ENCODE measurements at places on chromosomes 6 and 20. TPM values are rescaled to one million over a fixed set of nuclear protein-coding genes. Genes with fewer than 3 reads are reported as not detected.

GRCh38 chr6:163756079-163756478, 341.6 kb downstream of the QKI start:
- H3K27ac ChIP-seq, result no peak overlapping the region
- H3K36me3 ChIP-seq, result peaks cover 9% of the 10 kb centered on the region
- DNase-seq, result no peak
- H3K27me3 ChIP-seq, result peaks cover 5% of the 10 kb centered on the region
- no peak overlapping the region for H3K4me3 ChIP-seq
- H3K4me1 ChIP-seq, result peaks cover 39% of the 10 kb centered on the region

- H3K27me3 ChIP-seq, result no peaks in the 10 kb centered on the region
- no peaks in the 10 kb centered on the region for H3K4me1 ChIP-seq
- H3K36me3 ChIP-seq, result peaks cover 7% of the 10 kb centered on the region
- H3K27ac ChIP-seq, result no peak overlapping the region
- no peak overlapping the region for H3K4me3 ChIP-seq
Observed at GRCh38 chr6:161393839-161394364, 120.0 kb upstream of the AGPAT4 start.

GRCh38 chr20:48788486-48789072, 39.2 kb downstream of the PREX1 start:
- H3K36me3 ChIP-seq, result no peaks in the 10 kb centered on the region
- H3K4me1 ChIP-seq, result peaks cover 22% of the 10 kb centered on the region
- no peak for DNase-seq
- H3K27ac ChIP-seq, result no peak overlapping the region
- H3K27me3 ChIP-seq, result no peaks in the 10 kb centered on the region

The KHDC1 gene
- total RNA-seq, result 7.7 TPM

GRCh38 chr20:61900011-61900944, 165.4 kb downstream of the TAF4 start:
- no peak for DNase-seq
- no peak overlapping the region for H3K27ac ChIP-seq
- no peaks in the 10 kb centered on the region for H3K36me3 ChIP-seq
- H3K4me3 ChIP-seq, result no peak overlapping the region
- no peaks in the 10 kb centered on the region for H3K4me1 ChIP-seq
- no peaks in the 10 kb centered on the region for H3K27me3 ChIP-seq

- no peaks in the 10 kb centered on the region for H3K27me3 ChIP-seq
- no peak for DNase-seq
- no peaks in the 10 kb centered on the region for H3K4me1 ChIP-seq
- peaks cover 2% of the 10 kb centered on the region for H3K36me3 ChIP-seq
Observed at GRCh38 chr6:110529907-110530306, 53.5 kb upstream of the SLC22A16 start.

The PRSS35 gene
- total RNA-seq, result 3.1 TPM

The FAXC gene
- total RNA-seq, result 11.1 TPM

The RIPPLY2 gene
- 2.1 TPM for total RNA-seq
